ENCODE measurements at places on chromosomes 6 and 20. TPM values are rescaled to one million over a fixed set of nuclear protein-coding genes. Genes with fewer than 3 reads are reported as not detected.

PCNA gene
- 43.9 TPM for total RNA-seq

SIRPD gene
- total RNA-seq = 0.40 TPM

PDYN gene
- not detected for total RNA-seq

COL9A3 gene
- 3.6 TPM for total RNA-seq

HLA-DMA gene
- 68.2 TPM for total RNA-seq

ADGB gene
- total RNA-seq = not detected

SLC22A1 gene
- 8.9 TPM for total RNA-seq

SIRPB2 gene
- total RNA-seq = 3.7 TPM

CCN5 gene
- total RNA-seq = 1.6 TPM

ZC2HC1B gene
- total RNA-seq = not detected

C6orf58 gene
- not detected for total RNA-seq

GPR6 gene
- total RNA-seq = not detected

MRAP2 gene
- total RNA-seq = 1.9 TPM

LRRC73 gene
- total RNA-seq = 7.0 TPM
